ENCODE measurements at places on chromosomes 1 and 21. TPM values are rescaled to one million over a fixed set of nuclear protein-coding genes. Genes with fewer than 3 reads are reported as not detected.

The RNU1-1 gene
- total RNA-seq: under 0.01 TPM

GRCh38 chr1:233261206-233261605 is 34.3 kb downstream of the PCNX2 start:
- DNase-seq: no peak

The TMIGD3 gene
- total RNA-seq: not detected

The BSND gene
- total RNA-seq: not detected

DNA sequence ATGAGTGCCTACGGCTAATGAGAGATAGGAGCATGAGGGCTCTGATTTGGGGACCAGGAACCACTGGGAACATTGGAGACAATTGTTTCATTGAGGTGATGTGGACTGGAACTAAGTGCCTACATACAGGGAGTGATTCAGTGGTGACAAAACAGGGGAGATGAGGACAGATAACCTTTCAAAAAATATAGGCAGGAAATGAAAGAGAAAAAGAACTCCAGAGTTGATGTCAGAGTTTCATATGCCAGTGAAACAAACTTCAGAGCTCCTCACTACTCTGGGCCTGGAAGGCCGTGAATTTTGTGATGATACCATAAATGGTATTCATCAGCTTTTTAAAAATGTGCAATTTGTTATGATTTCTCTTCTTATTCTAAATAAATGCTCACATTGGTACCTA is 39.3 kb downstream of the FASLG start:
- DNase-seq: no peak

The GJA9 gene
- total RNA-seq: not detected

- DNase-seq: no peak
Observed at GRCh38 chr1:78447086-78447485, 43.7 kb upstream of the PTGFR start.
